ENCODE measurements at places on chromosomes 12 and 14. TPM values are rescaled to one million over a fixed set of nuclear protein-coding genes. Genes with fewer than 3 reads are reported as not detected.

The HOXC6 gene
- total RNA-seq: 0.70 TPM

GRCh38 chr12:46065412-46066166 lies 75.2 kb upstream of the SCAF11 start:
- no peak for DNase-seq

The GPRC5A gene
- 18.7 TPM for total RNA-seq

The ANKRD33 gene
- total RNA-seq: 1.2 TPM

The HHIPL1 gene
- 4.3 TPM for total RNA-seq

The RPL10L gene
- total RNA-seq: not detected

The IRAK3 gene
- 2.9 TPM for total RNA-seq

DNA sequence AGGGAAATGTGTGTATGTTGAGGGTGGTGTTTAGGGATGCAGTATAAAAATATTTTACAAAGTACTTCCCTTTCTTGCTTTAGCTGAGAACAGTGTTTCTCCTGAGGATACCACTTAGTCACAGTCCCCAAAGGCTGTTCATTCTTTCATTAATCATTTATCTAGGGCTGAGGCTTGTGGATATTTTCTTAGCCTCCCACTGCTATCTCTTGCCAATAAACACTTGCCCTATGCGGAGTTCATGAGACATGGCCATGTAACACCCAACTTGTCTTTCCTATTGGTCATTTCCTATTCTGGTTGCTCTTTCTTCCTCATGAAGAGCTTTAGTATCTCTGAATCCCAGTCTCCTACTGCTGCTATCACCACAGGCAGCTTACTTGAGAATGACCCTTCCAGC lies 75.1 kb downstream of the ETNK1 start:
- no peak for DNase-seq
